Ovary (tissue), 10 donors: ENCODE measurements at places on chromosomes 4 and X. TPM values are rescaled to one million over a fixed set of nuclear protein-coding genes. Genes with fewer than 3 reads are reported as not detected.

The GDPD2 gene
- not detected for polyA plus RNA-seq

The FAM133A gene
- 0.40 TPM for polyA plus RNA-seq

The FBXW7 gene
- polyA plus RNA-seq: 9.1 TPM

The ZIC3 gene
- 0.04 TPM for polyA plus RNA-seq

The SHROOM4 gene
- 4.9 TPM for polyA plus RNA-seq

The GNRHR gene
- polyA plus RNA-seq: 0.10 TPM

The APLN gene
- 1.3 TPM for polyA plus RNA-seq

The HAND2 gene
- polyA plus RNA-seq: 32.4 TPM

The SORCS2 gene
- polyA plus RNA-seq: 3.9 TPM

The TGIF2LX gene
- not detected for polyA plus RNA-seq

The ERAS gene
- not detected for polyA plus RNA-seq

The MID2 gene
- polyA plus RNA-seq: 19.8 TPM

The EFNB1 gene
- 19.7 TPM for polyA plus RNA-seq

The TRIML1 gene
- not detected for polyA plus RNA-seq

The MORC4 gene
- polyA plus RNA-seq: 9.6 TPM

The PCDH7 gene
- 6.3 TPM for polyA plus RNA-seq

The PALLD gene
- polyA plus RNA-seq: 605 TPM

The KIF4A gene
- 0.23 TPM for polyA plus RNA-seq

The OPN1MW gene
- polyA plus RNA-seq: not detected

The C4orf17 gene
- not detected for polyA plus RNA-seq

The HPGD gene
- 0.69 TPM for polyA plus RNA-seq

The CCDC158 gene
- 0.23 TPM for polyA plus RNA-seq
